ENCODE measurements at places on chromosomes 12 and 14.

- DNase-seq, result no peak
Observed at GRCh38 chr12:71415336-71416231, 24.0 kb upstream of the LGR5 start.

- no peak for DNase-seq
Observed at GRCh38 chr12:129753586-129753985, 150.2 kb downstream of the TMEM132D start.

DNA sequence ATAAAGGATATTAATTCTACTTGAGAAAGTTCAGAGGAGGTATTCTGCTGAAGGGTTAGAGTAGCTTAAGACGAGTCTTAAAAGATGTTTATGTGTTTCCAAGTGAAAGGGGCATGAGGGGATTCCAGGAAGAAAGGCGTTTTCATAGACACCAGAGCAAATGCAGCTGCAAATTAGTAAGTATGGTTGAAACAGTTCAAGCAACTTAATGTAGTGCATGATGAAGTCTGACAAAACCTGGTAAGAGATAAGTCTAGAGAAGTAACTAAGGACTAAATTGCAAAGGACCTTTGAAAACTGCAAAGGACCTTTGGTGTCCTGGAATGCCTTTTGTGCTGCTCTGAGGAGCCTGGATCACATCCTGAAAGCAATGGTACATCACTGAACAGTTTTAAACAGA, 11.5 kb downstream of the LUM start:
- no peak for DNase-seq

DNA sequence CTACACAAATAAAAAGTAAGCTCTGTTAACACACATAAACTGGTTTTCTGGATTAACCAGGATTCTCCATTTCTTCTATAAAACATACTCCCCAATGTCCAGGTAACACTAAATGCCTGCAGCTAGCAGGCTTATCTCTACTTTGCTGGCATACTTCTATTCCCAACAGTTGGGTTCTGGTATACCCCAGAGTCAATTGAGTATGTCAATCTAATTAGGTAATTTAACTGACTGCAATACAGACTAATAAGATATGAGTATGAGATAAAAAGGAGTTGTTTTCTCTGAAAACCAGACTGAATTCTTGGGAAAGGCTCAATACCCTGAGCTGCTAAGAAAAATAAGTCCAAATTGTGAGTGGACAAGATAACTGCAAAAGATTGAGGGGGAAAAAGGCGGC, 9.4 kb upstream of the NT5DC3 start:
- no peak for DNase-seq

DNA sequence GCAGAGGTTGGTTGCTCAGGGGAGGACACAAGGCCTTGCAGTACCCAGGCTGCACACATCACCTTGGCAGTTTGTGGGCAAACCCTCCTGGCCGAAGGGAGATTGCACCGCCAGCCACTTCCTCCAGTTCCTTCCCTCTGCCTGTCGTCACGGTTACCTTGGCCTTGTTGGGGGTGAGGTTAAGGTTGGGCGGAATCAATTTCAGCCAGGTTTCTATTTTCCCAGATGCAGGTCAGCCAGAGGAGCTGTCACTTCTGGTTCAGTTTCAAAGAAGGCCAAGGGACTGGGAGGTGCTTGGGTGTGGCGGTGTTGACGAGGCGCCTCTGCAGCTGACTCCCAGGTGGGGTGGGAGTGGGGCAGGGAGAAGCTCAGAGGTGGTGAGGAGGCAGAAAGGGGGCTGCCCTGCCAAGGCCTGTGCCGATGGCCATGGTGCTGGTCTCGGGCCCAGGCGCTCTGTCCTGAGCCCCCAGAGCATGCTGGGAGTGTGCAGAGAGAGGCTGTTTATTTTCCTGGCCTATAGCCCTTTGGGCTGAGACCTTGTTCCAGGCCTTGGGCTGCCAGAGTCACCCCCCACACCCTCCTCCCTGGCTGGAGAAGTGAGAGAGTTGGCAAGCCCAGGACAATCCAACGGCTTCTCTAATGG, 31.4 kb downstream of the JDP2 start:
- no peak for DNase-seq

GRCh38 chr12:50394469-50395029, 1.9 kb downstream of the FAM186A start:
- no peak for DNase-seq

- no peak for DNase-seq
Observed at GRCh38 chr12:49983892-49984291, 11.1 kb downstream of the AQP6 start.

DNA sequence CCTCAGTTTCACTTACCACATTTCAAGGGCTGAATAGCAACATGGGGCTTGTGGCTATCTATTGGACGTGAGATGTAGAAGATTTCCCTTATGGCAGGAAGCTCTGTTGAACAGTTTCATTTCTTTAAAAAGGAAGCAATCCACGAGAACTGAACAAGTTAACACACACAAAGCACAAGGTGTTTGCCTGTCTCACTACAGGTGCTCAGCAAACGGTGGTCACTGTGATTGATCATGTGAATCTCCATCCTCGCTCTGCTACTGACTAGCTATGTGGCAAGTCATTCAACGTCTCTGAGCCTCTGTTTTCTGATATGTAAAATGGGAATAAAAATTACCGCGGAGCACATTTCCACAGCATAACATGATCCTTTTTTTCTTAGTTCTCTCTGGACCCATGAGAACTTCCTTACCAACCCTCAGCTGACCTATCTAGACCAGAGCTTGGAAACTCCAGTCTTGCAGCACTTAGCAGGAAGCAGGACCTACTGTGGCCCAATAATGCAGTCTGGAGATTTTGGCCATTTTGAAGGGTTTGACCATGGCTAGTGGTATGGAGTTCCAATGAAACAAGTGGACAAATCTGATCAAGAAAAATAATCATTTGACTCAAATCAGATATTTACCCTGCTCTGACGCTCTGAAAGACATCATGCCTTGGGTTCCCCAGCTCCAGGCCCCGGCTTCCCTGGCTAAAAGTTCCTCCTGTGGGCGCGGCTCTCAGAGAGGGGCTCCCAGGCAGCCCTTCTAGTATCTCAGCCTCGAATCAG, 278.8 kb downstream of the ZFP36L1 start:
- no peak for DNase-seq

DNA sequence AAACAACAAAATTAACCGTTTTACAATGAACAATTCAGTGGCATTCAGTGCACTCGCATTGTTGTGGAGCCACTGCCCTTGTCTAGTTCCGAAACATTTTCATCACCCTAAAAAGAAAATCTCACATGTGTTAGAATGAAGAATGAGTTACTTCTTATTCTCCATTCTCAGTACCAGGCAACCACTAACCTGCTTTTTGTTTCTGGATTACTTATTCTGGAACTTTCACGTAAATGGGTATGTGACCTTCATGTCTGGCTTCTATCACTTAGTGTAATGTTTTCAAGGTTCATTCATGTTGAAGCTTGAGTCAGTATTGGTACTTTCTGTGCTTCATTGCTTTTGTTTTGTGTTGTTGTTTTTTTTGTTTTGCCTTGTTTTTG, 15.6 kb downstream of the RCOR1 start:
- no peak for DNase-seq

GRCh38 chr12:52130711-52131110, 51.2 kb downstream of the SMIM41 start:
- no peak for DNase-seq

GRCh38 chr12:5036031-5036430, 7.6 kb upstream of the KCNA5 start:
- no peak for DNase-seq

GRCh38 chr12:93273834-93274564, 103.7 kb upstream of the NUDT4 start:
- no peak for DNase-seq

GRCh38 chr12:38690646-38691045, 214.7 kb downstream of the CPNE8 start:
- DNase-seq, result no peak

DNA sequence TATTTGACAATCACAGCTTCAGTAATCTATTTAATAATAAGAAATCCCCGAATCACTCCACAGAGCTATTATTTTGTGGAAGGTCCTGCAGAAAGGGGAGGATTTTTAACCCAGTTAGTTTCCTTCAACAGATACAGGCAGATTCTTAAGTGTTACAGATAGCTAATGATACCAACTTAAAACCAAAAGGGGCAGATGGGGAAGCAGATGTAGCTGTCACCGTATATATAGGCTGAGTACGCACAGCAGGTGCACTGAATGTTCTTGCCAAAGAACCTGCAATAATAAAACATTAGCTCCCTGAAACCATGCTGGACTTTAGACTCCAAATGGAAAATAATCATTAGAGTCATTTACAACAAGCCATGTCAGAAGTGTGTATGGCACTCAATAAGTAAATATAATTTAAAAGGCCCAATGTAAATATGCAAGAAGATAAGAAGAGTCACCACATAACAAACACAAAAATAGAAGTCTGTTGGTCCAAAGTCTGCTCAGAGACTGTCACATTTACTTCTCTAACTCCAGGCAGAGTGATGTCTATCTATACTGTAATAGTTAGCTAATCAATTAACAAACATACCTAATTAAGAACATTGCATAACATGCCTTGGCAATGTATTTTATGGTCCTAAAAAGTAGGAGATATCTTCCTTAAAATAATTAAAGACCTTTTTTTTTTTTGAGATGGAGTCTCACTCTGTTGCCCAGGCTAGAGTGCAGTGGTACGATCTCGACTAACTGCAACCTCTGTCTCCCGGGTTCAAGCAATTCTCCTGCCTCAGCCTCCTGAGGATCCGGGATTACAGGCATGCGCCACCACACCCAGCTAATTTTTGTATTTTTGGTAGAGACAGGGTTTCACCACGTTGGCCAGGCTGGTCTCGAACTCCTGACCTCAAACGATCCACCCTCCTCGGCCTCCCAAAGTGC, 78.8 kb downstream of the SEC23A start:
- no peak for DNase-seq

GRCh38 chr12:119683816-119684215, 15.9 kb downstream of the PRKAB1 start:
- DNase-seq, result no peak

DNA sequence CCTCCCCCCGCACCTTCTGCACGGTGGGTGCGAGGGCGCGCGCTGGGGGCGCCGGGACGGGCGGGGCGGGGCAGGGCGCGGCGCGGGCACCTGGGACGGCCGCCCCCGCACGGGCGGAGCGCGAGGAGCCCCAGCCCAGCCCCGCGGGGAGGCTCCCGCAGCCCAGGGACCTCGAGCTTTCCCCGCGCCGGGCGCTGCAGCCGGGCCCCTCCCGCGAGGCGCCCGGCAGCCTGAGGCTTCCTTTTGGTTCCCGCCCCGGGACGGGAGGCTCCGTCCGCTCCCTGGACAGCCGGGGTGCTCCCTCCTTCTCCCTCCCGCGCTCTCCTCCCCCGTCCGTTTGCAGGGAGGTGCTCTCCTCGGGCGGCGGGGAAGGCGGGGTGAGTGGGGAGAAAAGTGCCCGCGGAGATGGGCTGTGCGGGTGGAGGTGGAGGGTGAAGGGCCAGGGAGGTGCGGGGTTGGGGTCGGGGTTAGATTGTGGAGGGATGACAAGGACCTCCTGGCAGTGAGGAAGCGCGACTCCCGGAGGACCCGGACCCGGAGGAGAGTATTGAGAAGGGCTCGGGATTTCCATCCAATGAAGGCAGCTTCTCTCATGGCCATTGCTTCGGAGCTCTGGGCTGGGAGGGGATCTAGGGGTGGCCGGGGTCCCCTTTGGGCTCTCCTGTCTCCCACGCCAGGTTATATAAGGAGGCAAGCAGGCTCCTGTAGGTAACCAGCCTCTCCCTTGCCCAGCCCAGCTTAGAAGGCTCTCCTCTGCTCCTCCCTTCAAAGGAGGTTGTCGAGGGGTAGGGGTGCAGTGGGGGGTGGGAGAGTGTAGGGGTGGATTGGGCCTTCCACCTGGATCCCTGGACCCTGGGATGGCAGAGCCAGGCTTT, 645 bp downstream of the JDP2 start:
- DNase-seq, result no peak

DNA sequence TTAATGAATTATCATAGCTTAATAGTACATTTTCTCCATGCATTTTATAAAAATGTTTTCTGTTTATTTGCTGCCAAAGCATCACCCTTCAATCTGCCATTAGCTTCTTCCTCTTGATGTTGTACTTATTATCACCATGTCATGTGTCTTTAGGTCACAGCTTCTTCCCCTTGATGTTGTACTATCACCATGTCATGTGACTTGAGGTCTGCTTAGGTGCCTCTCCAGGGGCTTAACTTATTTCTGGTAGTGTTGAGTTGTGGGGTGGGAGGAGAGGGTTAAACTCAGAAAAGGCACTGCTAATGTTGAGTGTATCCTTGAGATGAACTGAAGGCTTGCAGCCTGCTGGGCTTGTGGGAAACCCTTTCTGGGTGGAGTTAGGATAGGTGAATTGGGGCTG, 87.8 kb downstream of the DAAM1 start:
- no peak for DNase-seq

- DNase-seq, result no peak
Observed at GRCh38 chr12:58521796-58522195, 398.5 kb downstream of the LRIG3 start.

GRCh38 chr12:16949871-16950667, 344.1 kb upstream of the LMO3 start:
- DNase-seq, result no peak

GRCh38 chr14:100443603-100444002, 120.5 kb downstream of the SLC25A47 start:
- no peak for DNase-seq

DNA sequence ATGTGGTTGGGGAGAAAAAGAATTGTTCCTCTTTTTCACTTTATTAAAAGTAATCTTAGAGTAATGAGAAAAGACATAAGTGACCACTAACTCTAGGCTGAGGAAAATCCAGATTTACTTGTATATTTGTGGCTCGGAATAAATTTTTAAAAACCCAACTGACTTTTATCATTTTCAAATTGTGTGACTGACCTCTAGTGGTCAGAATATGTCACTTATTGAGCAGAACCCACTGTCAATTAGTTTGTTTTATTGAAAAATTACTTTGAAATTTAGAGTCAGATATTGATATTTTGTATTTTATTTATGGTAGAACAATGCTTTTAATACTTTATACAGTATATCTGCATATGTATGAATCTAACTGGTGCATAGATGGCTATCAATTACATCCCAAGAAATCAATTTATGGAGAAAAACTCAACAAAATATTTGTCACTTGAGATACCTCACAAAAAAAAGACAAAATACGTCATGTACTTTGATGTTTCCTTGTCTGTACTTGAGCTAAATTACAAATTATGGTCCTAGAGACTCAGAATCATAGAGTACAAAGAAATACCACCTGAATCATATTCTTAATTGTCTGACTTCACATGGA, 229.4 kb downstream of the CNTN1 start:
- no peak for DNase-seq

- DNase-seq, result no peak
Observed at GRCh38 chr12:33026791-33027190, 130.2 kb upstream of the PKP2 start.

Data from activated T-helper 1 cell treated with Interleukin-2 at 50 U/mL for 16 hours (primary cell).